Heart left ventricle (tissue), 16 donors: ENCODE measurements at places on chromosomes 4 and X. TPM values are rescaled to one million over a fixed set of nuclear protein-coding genes. Genes with fewer than 3 reads are reported as not detected.

DNA sequence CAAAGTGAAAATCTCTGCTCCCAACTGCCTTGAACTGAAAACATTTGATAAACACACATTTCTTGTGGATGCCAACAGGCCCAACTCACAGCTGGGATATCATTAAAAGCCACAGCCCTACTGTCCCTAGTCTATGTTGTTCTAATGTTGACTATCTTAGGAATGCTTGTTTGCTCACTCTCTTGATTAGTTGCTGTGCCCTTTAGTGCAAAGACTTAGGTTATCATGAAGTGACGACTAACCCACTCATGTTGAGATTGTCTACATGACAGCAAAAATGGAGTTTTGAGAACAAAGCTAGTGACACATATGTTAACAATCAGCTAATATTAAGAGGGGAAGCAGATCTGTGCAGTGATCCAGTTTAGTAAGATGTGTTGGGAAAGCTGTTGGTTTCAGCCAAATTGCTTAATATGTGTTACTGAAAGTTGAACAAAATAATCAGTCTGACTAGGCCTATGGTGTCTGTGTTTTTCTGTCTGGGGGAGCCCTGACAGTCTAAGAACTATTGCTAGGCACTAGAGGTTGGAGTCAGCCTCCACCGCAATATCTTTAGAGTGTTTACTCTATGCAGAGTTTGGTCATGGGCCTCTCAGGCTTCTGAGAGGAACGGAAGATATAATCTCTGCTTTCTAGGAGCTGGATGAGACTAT, 125.5 kb downstream of the ATG4A start:
- no peak for DNase-seq

DNA sequence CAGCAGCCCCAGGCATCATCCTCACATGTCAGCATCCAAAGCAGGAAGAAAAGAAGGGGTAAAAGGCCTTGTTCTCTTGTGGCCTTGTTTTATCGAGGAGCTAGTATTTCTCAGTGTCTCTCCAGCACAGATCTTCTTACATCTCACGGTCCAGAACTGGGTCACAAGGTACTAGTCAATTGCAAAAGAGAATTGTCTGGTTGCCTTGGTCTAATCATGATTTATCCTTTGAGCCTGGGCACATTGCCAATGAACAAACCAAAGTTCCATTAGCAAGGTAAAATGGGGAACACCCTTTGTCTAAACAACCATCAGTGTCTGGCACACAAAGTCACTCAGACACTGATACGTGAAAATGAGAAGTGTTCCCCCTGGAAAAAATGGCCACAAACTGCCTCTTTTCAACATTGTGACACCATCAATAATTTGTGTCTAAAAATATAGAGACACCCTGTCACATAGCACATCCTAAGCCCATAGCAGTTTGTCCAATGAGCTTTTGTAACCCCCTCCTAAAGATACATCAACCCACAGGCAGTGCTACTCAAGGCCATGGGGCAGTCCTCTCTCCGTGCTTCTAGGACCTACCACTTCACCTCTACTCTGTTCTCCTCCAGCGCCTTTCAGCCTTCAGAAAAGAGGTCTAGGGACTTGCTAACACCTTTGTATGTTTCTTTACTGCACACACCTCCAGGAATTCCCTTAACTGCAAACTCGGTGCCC, 534.4 kb downstream of the MID1IP1 start:
- no peak for DNase-seq

DNA sequence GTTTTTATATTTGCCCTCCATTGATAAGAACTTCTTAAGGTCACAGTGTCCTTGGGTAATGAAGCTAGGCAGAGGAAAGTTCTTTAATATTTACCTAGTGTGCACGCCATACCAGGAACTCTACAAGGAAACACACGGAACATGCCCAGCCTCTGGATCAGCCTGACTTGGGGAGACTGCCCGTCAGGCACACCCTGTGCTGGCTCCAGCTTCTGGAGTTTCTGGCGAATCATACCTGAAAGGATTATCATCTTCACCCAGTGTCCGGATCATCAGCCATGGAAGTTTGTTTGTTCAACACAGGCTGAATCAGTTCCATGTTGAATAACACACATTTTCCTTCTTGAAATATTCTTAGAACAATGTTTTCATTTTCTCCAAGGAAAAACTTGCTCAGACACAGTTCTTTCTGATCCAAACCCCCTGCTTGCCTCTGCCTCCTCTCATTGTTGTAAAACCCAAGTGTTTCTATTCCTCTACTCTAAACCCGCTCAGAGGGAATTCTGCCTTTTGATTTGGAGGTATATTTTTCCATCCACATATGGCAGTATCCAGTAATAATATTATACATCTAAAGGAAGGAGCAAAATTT, 176.7 kb downstream of the SHROOM3 start:
- DNase-seq = no peak

- no peak for DNase-seq
Measured at GRCh38 chrX:13923289-13923688, 106.4 kb upstream of the GPM6B start.

DNA sequence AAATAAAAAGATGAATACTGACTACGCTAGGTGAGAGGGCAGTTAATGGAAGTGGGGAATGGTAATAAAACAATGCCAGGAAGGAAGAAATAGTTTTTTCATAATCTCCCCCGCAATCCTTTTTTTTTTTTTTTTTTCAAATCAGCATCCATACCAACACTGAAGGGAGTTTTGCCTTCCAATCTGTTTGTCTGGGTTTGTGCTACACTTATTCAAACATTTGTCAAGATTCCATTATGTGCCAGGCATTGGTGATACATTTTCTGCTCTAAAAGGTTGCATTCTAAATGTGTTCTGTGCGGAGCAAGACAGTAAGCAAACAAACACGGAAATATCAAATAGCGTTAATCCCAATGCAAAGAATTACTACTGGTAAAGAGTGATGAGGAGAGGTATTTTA, 437.9 kb upstream of the BOD1L1 start:
- DNase-seq = no peak

GRCh38 chr4:109155084-109155483, 147.4 kb downstream of the COL25A1 start:
- no peak for DNase-seq

- DNase-seq = no peak
Measured at GRCh38 chr4:151657896-151658295, 102.9 kb downstream of the GATB start.

DNA sequence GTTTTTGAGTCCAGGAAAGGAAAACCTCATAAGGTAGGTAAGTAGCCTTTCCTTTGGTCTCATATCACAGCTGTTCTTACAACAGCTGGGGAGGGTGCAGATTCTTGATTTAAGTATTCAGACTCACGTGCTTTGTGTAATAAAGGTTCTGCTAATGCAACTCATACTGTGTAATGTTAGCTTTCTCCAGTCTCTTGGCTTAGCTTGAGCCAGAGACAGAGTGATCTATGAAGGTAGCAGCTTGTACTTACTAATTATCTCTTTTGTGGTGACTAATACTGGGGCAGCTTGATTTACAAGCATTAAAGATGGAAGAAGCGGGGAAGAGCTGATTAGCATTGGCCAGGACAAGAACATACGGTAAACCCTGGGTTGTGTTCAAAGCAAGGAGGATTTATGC, 80.3 kb downstream of the LNX1 start:
- DNase-seq = no peak

- no peak for DNase-seq
Measured at GRCh38 chr4:22463179-22463578, 52.7 kb downstream of the ADGRA3 start.

- DNase-seq = no peak
Measured at GRCh38 chr4:37805091-37805490, 21.4 kb upstream of the PGM2 start.

GRCh38 chrX:42274151-42274550, 350.8 kb upstream of the CASK start:
- DNase-seq = no peak

DNA sequence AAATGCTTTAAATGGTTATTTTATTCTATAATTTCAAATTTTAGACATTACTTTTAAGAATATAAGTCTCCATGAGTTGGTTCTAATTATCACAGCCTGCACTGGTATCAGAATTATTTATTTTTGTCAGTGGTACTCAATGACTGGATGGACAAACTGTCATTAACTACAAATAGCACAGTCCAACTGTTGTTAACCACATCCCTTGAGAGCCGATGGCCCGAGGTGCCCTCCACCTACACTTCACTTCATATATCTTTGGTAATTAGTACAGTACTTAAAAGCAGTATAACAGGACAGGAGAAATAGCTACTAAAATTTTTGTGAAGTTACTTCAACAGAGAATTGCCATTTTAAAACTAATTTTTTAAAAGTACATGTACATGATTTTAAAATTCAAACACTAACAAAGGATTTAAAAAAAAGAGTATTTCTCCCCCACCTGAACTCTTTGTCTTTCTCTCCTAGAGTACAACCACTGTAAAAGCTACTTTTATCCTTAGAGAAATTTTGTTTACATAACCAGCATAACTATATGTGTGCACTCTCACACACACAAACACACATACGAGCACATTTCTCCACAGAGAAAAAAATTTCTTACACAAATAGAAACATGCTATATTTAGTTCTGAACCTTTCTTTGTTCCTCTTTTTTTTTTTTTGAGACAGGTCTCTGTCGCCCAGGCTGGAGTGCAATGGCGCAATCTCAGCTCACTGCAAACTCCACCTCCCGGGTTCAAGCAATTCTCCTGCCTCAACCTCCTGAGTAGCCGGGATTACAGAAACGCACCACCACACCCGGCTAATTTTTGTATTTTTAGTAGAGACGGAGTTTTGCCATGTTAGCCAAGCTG, 6.5 kb downstream of the TIFA start:
- no peak for DNase-seq

CDX4 gene
- not detected for total RNA-seq

GUCY1B1 gene
- 27.6 TPM for total RNA-seq
